ENCODE measurements at places on chromosomes 6 and 20. TPM values are rescaled to one million over a fixed set of nuclear protein-coding genes. Genes with fewer than 3 reads are reported as not detected.

- no peaks in the 10 kb centered on the region for H3K27me3 ChIP-seq
- H3K36me3 ChIP-seq: peaks cover 6% of the 10 kb centered on the region
- no peak for DNase-seq
- no peaks in the 10 kb centered on the region for H3K4me1 ChIP-seq
- H3K4me3 ChIP-seq: no peak overlapping the region
- H3K27ac ChIP-seq: no peak overlapping the region
Observed at GRCh38 chr6:72733045-72733444, 111.2 kb downstream of the KCNQ5 start.

GRCh38 chr6:46509063-46509462 lies 17.8 kb upstream of the RCAN2 start:
- no peaks in the 10 kb centered on the region for H3K36me3 ChIP-seq
- no peak for DNase-seq
- H3K27me3 ChIP-seq: peaks cover 8% of the 10 kb centered on the region

- H3K4me1 ChIP-seq: no peaks in the 10 kb centered on the region
- H3K27ac ChIP-seq: no peak overlapping the region
Observed at GRCh38 chr6:44500074-44500473, 112.6 kb downstream of the CDC5L start.

- no peaks in the 10 kb centered on the region for H3K27me3 ChIP-seq
- peak overlapping the region; percentile 79 for H3K4me3 ChIP-seq
Observed at GRCh38 chr20:35091816-35092523, 637 bp downstream of the TRPC4AP start.

DNA sequence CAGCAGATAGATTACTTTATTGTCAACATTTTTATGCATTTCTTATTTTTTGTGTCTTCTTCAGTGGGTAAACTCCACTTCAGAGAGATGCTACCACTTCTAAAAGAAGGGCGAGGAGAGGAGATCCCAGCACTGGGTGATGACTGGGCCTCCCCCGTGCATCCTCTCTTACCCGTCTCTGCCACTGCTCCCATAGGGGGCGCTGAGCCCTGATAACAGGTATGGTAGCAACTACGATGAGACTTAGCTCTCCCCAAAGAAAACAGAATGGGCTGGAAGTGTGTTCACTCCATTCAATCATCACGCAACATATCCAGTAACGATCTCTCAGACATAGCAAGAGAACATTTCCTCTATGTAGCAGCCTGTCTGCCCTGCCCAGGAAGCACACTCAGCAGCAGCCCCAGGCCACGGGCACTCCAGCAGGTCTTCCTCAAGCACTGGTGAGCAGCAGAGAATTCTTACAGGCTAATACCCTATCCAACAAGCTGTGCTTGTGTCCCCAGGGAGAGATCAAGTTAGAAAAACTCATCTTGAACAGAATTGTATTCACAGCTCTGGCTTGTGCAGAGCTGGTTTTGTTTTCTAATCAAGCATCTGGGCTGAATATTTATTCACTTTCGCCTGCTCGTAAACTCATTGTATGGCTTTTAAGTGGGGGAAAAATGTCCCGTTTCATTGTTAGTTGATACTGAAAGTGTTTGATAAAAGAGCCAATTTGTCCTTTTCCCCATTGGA lies 533.1 kb upstream of the CDH4 start:
- no peak overlapping the region for H3K4me3 ChIP-seq
- no peaks in the 10 kb centered on the region for H3K36me3 ChIP-seq
- no peaks in the 10 kb centered on the region for H3K27me3 ChIP-seq
- H3K27ac ChIP-seq: no peak overlapping the region
- no peaks in the 10 kb centered on the region for H3K4me1 ChIP-seq

- no peak overlapping the region for H3K27ac ChIP-seq
- H3K36me3 ChIP-seq: peaks cover 10% of the 10 kb centered on the region
- no peak overlapping the region for H3K4me3 ChIP-seq
- H3K27me3 ChIP-seq: no peaks in the 10 kb centered on the region
- H3K4me1 ChIP-seq: no peaks in the 10 kb centered on the region
Observed at GRCh38 chr20:62104791-62105345, 17.4 kb upstream of the LSM14B start.

DNA sequence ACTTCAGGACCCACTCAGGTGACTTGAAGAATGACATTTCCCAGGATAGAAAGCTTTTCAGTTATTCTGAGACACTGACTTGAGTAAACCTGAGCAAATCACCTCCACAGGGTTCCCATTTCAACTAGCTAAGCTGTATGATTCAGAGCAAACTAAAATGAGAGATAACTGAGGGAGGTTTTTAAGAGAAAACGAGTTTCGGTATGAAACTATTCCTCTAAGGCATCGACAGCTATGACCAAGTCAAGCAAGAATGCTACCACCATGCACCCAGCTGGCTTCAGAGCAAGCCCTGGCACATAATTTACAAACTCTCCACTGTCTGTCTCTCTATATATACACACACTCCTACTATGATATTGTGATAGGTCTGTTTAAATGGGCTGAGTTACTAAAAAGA lies 75.4 kb downstream of the PERP start:
- no peak overlapping the region for H3K27ac ChIP-seq
- H3K4me1 ChIP-seq: no peaks in the 10 kb centered on the region
- no peak overlapping the region for H3K4me3 ChIP-seq
- peaks cover 5% of the 10 kb centered on the region for H3K27me3 ChIP-seq

GRCh38 chr6:105844275-105844883 lies 241.8 kb upstream of the PRDM1 start:
- no peak overlapping the region for H3K4me3 ChIP-seq
- no peak overlapping the region for H3K27ac ChIP-seq
- no peaks in the 10 kb centered on the region for H3K36me3 ChIP-seq
- H3K27me3 ChIP-seq: peaks cover 9% of the 10 kb centered on the region
- no peak for DNase-seq

DNA sequence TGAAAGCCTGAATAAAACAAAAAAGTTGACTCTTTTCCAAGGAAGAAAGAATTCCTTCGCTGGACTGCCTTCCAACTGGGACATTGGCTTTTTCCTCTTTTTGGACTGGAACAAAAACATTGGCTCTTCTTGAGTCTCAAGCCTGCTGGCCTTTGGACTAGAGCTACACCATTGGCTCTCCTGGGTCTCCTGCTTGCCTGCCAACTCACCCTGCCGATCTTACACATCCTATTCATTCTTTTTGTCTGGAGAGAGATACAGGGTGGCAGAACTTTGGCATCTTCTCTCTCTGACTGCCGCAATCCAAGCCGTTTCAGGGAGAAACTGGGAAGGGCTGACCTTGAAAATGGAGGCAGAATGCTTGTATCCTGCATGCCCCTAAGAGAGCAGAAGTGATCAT lies 20.2 kb downstream of the DDO start:
- H3K27me3 ChIP-seq: no peaks in the 10 kb centered on the region
- H3K4me1 ChIP-seq: peaks cover 14% of the 10 kb centered on the region

- peak overlapping the region; percentile 70 for H3K4me3 ChIP-seq
- H3K4me1 ChIP-seq: peaks cover 17% of the 10 kb centered on the region
- no peaks in the 10 kb centered on the region for H3K36me3 ChIP-seq
- H3K27ac ChIP-seq: no peak overlapping the region
- DNase-seq: no peak
Observed at GRCh38 chr20:47786765-47787107, 1.5 kb upstream of the SULF2 start.

DNA sequence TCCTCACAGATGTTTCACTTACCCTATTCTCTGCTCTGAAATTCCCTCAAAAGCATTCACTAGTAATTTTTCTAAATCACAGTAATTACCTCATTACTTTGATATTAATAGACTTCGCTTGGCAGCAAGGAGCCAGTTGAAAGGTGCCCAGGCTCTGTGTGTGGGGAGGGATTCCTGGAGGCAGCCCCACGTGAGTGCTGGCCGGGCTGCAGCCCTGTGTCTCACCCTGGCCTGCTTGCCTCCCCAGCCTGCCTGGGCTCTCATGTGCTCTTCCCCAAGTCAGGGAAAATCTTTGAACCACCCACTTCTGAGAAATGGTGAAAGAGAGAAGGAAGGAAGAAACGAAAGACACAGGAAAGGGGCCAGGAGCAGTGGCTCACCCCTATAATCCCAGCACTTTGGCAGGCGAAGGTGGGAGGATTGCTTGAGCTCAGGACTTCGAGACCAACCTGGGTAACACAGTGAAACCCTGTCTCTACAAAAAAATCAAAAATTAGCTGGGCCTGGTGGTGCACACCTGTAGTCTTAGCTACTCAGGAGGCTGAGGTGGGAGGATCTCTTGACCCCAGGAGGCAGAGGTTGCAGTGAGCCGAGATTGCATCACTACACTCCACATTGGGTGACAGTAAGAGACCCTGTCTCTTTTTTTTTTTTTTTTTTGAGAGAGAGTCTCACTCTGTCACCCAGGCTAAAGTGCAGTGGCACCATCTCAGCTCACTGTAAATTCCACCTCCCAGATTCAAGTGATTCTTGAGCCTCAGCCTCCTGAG lies 20.0 kb upstream of the SNTA1 start:
- no peak overlapping the region for H3K4me3 ChIP-seq
- H3K4me1 ChIP-seq: no peaks in the 10 kb centered on the region
- H3K36me3 ChIP-seq: no peaks in the 10 kb centered on the region
- no peak for DNase-seq
- peak overlapping the region; percentile 27 for H3K27ac ChIP-seq

- no peak for DNase-seq
- H3K36me3 ChIP-seq: peaks cover 51% of the 10 kb centered on the region
- H3K27ac ChIP-seq: no peak overlapping the region
- H3K4me1 ChIP-seq: no peaks in the 10 kb centered on the region
- no peak overlapping the region for H3K4me3 ChIP-seq
- H3K27me3 ChIP-seq: no peaks in the 10 kb centered on the region
Observed at GRCh38 chr20:63934271-63935068, 21.7 kb downstream of the UCKL1 start.

NELFE gene
- total RNA-seq: 70.8 TPM

MEI4 gene
- not detected for total RNA-seq

LST1 gene
- total RNA-seq: 125 TPM

LKAAEAR1 gene
- total RNA-seq: 0.34 TPM

Data from activated CD8-positive, alpha-beta T cell treated with anti-CD3 and anti-CD28 coated beads, Interleukin-2, amount 10 ng/mL, durations not matched to agents 7 days and 5 days (primary cell).